ENCODE measurements at places on chromosomes 11 and 22.

- DNase-seq, result no peak
These were observed at the start of gene APOBEC3H for GRCh38 chr22:39097098-39098020. APOBEC3H (plus strand) TSS chr22:39097244; CDS start chr22:39100279, 3,035 bp downstream.

GRCh38 chr11:76854709-76855108, 6.0 kb upstream of the ACER3 start:
- no peak for DNase-seq

DNA sequence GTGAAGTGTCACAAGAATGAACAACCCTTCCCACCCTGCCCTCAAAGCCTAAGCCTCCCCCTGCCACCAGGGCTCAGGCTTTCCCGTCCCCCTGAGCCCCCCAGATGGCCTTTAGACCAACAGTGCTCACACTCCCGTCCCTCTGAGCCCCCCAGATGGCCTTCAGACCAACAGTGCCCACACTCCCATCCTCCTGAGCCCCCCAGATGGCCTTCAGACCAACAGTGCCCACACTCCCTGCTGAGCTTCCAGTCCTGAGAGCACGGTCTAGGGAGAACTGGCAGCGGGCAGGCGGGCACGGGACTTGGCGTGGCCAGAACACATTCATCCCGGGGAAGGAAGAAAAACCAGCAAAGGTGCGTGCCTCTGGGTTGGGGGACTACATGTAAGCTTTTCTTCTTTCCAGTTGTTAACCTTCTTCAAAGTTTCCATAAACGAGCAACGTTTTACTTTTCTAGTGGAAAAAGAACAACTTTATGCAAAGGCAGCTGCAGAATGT, 2.5 kb downstream of the MRGPRG start:
- DNase-seq, result no peak

- DNase-seq, result no peak
These were observed 73.3 kb downstream of the FAM76B start for GRCh38 chr11:95716266-95716665.

DNA sequence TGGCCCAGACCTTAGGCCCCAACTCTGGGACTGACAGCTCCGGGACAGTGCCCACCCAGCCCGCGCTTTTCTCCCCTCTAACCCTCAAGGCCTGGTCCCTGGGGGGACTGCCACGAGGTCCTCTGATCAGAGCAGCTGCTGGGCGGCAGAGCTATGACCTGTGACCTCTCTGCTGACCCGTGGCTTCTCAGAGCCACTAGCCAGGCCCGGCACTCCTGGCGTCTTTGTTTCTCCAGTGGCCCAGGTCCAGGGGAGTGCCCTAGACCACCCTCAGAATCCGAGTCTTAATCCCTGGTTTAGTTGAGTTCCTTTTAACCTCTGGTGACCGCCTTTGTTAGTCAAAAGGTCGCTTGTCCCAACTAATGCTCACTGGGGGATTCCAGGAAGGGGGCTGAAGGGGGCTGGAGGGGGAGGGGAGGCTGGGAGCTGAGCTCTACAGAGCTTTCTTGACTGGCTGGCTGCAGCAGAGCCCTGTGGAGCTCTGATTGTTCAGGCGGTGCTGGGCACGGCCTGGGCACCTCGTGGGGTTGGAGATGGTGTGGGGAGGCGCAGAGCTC, 1.2 kb downstream of the FBLN1 start:
- no peak for DNase-seq

DNA sequence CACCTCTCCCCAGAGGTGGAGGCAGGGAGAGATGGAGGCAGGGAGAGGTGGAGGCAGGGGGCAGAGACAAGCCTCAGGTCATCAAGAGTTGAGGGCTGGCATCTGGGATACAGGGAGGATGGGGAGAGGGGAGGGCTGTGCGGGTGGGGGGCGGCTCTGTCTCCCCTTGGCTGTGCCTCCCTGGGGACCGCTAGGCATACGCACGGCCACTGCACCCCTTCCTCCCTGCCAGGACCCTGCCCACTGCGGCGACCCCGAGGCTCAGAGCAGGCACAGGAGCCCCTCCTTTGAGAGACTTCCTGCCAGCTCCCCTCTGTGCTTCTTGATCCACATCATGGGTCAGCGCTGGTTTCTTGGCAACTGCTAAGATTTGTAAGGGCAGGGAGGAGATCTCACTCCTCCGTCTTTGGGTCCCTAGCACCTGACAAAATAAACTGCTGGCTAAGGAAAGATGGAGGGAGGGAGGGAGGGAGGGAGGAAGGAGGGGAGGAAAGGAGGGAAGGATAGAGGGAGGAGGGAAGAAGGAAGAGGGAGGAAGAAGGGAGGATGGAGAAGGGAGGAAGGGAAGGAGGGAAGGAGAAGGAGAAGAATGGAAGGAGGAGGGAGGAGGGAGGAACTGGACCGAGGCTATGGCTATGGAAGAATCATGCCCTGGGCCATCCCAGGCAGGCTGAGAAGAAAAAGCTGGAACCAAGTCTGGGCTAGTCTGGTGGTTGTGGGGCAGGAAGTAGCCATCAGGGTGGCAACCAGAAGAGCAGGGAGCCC, 18.5 kb downstream of the PRR33 start:
- DNase-seq, result no peak

All from T-helper 9 cell (primary cell).